ENCODE measurements at places on chromosomes 1 and 21. TPM values are rescaled to one million over a fixed set of nuclear protein-coding genes. Genes with fewer than 3 reads are reported as not detected.

DNA sequence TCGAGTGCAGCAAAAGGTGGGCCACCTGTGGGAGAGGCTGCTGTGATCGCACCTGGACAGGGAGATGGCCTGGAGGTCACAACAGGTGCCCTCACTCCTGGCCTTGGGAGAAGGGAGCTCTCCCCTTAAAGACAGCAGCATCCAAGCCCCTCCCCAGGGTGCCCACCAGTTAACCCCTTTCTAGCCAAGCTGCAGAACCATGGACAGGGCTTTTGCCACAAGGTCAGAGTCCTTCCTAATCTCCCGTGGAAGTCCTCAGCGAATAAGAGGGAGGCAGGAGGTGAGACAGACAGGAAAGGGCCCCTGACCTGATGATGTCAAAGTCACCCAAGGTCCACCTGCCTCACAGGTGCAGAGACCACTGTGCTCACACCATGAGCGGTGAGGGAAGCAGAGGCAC lies 1.7 kb downstream of the CNTN2 start:
- DNase-seq: no peak

DNA sequence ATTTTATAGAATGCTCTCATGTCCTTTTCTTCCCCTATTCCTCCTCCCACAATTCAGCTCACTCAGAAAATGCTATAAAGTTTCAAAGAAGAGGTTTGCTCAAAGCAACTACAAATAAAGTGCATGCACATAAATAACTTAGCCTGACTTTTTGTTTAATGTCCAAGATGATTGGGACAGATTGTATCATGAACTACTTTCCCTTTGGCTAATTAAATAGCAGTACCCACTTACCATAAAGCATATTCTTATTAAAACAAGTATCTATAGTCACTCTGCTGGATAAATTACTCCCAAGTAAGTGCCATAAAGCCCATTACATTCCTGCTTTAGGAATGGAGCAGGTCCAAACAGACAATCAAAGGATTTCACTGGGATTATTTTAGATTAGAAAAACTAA lies 576.0 kb downstream of the LMO4 start:
- no peak for DNase-seq

- DNase-seq: no peak
Observed at GRCh38 chr1:34712007-34712688, 42.7 kb upstream of the GJB5 start.

DNA sequence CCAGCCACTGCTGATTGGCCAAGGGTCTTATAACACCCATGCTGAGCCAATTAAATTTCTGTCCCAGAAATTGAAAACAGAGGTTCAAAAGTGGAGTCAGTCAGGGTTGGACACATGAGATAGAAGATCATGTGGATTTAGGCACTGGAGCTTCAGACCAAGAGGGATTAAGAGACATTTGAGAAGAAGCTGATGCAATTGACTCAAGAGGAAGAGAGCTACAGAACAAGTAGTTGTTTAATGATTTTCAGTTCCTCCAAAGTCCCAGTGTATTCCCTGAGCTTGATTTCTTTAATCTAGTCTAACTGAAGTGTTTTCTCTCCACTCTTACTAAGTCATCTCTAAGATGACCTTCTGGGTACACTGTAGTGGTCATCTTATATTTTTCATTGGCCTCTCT lies 227.1 kb downstream of the DUSP10 start:
- DNase-seq: no peak

DNA sequence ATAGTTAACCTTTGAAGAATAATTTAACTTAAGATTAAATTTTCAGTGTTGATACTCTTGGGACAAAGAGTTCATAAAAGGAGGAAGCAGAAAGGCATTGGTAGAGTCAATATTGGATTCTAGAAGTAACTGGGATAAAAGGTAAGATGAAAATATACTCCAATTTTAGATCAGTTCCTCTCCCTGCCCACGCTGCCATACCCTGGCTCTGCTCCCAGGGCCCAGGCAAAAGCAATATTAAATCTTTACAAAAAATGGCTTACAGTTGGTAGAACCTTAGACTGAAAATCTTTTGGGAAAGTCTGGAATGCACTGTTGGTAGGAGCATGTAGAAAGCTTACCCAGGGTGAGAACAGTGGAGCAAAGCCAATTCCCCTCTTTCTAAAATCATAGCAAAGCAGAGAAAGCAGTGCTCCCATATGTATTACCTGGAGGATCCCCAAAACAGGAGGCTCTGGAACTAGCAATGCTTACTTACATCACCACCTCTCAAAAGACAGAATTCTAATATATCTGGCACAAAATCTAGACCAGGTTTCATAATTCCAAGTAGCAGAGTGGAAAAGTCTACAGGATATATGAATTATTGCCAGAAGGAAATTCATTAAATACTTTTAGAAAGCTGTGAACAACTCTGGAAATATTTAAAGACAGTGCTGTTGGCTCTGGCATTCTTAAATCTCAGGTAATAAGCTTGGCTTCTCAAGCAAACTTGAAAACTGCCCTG lies 24.5 kb downstream of the KIAA0319L start:
- no peak for DNase-seq

- no peak for DNase-seq
Observed at GRCh38 chr1:110682898-110683297, 8.2 kb upstream of the KCNA3 start.

GRCh38 chr1:55347041-55347440 lies 131.9 kb upstream of the USP24 start:
- no peak for DNase-seq

DNA sequence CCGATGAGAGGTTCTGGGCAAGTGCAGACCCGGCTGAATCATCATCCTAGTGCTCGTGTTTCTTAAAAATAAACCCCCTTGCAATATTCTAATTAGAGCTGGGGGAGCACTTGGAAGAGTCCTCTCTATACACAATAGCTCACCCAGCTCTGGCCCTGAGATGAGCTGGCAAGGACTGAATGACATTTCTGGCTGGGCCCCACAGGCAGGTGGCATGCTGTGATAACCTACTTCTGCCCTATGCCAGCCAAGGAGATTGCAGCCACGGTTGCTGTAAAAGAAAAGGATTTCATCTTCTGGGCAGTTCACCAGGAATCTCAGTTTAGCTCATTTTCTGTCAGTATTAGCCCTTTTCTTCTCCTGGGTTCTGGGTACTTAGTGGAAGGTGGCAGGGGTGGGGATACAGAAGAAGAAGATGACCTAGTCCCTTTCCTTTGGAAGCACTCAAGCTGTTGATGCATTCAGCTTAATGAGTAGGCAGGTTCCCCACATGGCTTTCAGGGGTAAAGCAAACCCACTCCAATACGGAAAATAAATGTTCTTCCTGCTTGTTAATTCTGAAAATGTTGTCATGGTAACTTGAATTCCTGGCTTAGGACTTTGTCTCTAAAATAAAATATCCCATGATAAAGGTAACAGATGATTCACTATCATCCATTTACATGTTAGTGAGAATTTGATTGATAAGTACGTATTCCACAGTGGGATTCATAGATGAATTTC lies 32.2 kb downstream of the VASH2 start:
- DNase-seq: no peak

GRCh38 chr1:197917805-197918651 lies 856 bp downstream of the LHX9 start:
- no peak for DNase-seq

DNA sequence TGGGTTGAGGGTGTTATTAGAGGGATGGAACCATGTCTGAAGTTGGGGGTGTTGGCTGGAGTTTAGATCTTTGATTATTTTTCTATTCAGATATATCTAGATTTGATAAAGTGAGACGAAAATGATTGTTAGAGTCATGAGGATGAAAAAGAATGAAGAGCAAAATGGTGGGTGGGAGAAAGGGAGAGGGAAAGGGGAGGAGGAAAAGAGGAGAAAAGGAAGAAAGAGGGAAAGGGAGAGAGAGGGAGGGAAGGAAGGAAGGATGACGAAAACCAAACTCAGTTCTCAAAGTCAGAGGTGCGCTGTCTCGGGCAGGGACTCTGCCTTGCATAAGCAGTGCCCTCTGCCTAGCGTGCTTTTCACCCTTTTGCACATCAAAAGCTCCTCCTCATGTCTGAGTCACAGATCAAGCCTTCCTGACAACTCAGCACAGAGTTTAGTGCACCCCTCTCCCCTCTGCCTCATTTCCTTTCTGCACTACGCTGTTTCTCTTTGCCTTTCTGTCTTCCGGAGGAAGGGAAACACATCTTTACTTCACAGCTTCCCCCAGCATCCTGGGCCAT lies 225.8 kb upstream of the PROX1 start:
- no peak for DNase-seq

DNA sequence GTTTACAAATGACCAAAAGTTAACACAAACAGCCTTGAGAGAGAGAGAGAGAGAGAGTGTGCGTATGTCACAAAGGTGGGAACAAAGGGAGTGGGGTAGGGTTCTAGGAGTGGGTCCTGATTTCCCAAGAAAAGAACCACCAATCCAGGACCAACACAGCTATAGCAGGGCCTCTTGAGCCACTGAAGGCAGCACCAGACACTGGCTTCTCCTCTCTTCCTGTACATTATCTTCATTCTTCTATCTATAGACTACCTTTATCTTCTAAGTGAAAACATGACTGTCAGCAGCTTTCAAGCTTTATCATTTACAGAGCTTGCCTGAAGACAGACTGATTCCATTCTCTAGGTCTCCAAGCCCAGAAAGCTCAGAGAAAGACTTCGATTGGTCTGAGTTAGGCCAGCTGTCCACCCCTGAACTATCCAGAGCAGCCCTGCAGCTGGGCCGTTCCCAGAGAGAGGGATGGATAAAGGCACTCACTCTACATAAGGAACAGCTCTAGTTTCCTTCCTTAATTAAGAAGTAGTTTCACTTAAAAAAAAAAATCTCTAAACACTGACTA lies 11.2 kb downstream of the ALG14 start:
- DNase-seq: no peak

DNA sequence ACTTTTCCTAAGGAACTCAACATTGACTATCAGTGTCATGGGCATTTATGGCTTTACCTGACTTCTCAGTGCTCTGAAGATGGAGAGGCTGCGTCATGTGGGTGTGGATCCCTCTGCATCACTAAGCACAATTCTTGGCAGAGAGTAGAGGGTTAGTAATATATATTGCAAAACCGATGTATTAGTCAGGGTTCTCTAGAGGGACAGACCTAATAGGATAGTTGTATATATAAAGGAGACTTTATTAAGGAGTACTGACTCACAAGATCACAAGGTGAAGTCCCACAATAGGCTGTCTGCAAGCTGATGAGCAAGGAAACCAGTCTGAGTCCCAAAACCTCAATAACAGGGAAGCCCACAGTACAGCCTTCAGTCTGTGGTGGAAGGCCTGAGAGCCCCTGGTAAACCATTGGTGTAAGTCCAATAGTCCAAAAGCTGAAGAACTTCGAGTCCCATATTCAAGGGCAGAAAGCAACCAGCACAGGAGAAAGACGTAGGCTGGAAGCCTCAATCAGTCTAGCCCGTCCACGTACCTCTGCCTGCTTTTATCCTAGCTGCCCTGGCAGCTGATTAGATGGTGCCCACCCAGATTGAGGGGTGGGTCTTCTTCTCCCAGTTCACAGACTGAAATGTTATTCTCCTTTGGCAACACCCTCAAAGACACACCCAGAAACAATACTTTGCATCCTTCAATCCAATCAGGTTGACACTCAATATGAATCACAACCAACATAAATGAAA lies 159.7 kb upstream of the NRIP1 start:
- DNase-seq: no peak

- DNase-seq: no peak
Observed at GRCh38 chr21:35812679-35813078, 247.6 kb downstream of the SETD4 start.

DNA sequence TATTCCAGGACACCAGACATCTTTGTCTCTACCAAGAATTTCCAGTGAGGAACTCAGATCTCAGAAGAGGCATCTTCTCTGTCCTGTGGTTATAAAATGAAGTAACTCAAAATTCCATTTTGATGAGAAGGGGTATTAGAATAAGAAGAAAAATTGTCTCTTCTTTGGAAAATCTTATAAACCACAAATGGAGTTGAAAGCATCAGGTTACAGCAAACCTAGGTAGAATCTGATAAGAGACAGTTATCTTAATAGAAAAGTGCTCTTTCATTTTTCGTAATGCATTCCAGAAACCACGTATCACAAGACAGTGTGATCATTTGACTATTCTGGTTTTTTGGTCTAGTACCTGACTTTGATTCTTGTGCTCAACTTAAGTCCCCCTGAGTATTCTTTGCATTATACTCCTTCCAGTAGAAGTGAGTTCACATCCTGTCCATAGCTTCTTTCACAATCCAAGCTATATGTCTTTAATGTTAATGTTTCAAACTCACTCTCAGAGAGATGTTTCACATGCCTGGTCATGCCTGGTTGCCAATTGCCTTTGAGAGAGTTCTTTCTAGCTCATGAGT lies 120.9 kb upstream of the PRDX6 start:
- no peak for DNase-seq

GRCh38 chr1:237903961-237904360 lies 13.2 kb upstream of the ZP4 start:
- no peak for DNase-seq

DNA sequence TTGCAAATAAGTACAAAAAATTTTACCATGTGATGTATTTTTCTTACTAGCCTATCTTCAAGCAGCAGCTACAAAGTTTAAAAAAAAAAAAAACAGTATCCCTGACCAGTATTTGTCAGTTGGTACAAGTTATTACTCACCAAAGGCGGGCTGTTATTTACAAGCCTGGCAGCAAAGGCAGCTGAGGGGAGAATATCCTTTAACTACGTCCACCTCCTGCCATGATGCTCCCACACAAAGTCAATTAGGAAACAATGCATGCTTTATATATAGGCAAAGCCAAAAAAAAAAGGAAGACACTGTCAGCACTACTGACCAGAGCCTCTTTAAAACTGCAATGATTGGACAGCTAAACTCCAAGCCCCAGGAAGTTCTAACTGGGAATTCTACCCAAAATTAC lies 13.7 kb downstream of the PSMA5 start:
- no peak for DNase-seq

Gene NCMAP
- not detected for total RNA-seq

Gene CFAP107
- total RNA-seq: not detected

Gene GJA4
- total RNA-seq: not detected

Gene PLA2G2D
- total RNA-seq: 0.16 TPM

Gene ADORA1
- total RNA-seq: not detected

Gene TSTD1
- total RNA-seq: 69.8 TPM

Gene ELF3
- total RNA-seq: 4.8 TPM

Gene RNU1-2
- total RNA-seq: 4,195 TPM

Gene TMEM125
- total RNA-seq: not detected

Gene KRTAP25-1
- not detected for total RNA-seq

Gene INSRR
- total RNA-seq: not detected

Gene CFAP57
- total RNA-seq: 0.93 TPM

Gene SPATA6
- total RNA-seq: 4.8 TPM

Gene ACKR1
- total RNA-seq: not detected
